ENCODE measurements at places on chromosomes 4 and X.

DNA sequence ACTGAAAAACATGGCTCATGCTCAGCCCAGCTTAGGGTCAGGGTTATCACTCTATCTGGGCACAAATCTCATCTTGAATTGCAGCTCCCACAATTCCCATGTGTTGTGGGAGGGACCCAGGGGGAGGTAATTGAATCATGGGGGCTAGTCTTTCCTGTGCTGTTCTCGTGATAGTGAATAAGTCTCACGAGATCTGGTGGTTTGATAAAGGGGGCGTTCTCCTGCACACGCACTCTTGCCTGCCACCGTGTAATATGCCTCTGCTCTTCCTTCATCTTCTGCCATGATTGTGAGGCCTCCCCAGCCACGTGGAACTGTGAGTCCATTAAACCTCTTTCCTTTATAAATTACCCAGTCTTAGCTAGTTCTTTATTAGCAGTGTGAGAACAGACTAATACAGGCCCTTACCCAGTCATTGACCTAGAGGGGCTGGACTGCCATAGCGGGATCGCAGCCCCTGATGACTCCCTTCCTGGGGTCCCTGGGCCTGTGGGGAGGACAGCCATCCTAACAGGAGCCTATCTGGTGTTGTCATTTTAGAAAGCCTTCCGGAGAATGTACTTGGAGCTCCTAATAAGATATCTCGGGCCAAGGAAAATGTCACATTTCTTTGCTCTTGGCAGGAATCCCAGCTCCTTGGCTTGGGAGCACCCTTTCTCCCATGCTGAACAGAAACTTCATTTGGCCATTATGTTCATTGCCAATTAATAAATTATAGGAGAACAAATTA lies 112.6 kb downstream of the PHKA2 start:
- DNase-seq, result no peak

DNA sequence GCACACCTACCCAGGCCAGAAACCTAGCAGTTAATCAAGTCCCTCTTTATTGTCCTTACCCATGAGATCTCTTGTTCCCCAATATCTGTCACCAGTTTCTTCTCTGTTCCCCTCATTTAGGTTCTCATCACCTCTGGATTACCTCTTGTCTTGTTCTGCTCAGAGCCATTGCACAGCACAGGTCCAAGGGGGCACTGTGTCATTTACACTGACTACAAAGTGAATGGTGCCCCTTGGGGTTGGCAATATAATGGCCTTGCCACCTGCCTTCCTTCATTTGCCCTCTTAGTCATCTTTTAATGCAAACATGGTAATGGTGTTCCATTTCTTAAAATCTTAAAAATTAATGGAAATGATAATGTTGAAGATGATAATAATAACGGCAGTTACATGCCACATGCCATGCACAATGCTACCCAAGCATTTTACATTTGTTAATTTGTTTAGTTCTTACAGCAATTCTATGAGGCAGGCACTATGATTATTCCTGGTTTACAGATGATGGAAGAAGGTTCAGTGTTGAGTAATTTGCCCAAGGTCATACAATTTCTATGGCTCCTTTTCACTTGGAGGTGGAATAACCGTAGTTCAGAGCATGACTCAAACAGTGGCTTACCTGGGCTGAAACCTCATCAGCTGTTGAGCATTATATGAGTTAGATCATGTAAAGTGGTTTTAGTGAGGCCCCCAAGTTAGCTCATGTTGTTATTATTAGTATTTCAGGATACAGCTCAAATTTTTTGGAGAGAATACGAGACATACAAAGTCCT lies 117.9 kb downstream of the RASL11B start:
- no peak for DNase-seq

DNA sequence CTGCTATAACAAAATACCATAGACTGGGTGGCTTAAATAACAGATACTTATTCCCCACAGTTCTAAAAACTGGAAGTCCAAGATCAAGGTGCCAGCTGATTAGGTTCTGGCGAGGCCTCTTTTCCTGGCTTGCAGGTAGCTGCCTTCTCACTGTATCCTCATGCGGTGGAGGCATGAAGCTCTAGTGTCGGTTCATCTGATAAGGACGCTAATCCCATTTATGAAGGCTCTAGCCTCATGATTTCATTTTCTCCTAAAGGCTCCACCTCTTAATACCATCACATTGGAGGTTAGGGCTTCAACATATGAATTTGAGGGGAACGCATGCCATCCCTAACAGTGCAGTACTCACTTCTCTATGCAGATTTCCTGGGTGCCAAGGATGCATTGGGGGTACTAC lies 57.9 kb upstream of the STIM2 start:
- DNase-seq, result no peak

DNA sequence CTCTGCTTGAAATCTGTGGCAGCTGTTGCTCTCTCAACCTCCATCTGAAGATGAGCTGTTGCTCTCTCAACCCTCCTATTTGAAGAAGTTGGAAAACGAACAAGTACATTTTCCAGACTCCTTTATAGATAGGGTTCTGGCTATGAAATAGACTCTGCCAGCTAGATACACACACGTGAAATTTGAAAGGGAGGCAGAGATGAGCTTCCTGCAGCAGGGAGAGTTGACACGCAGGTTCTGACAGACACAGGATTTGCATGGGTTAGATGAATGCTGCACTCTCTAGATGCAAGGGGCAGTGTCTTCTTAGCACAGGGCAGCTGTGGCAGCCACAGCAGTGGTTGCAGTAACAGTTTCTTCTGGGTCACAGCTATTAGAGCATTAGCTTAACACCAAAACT lies 8.0 kb upstream of the PYURF start:
- no peak for DNase-seq

- no peak for DNase-seq
Observed at GRCh38 chrX:93422693-93423092, 250.7 kb downstream of the NAP1L3 start.

DNA sequence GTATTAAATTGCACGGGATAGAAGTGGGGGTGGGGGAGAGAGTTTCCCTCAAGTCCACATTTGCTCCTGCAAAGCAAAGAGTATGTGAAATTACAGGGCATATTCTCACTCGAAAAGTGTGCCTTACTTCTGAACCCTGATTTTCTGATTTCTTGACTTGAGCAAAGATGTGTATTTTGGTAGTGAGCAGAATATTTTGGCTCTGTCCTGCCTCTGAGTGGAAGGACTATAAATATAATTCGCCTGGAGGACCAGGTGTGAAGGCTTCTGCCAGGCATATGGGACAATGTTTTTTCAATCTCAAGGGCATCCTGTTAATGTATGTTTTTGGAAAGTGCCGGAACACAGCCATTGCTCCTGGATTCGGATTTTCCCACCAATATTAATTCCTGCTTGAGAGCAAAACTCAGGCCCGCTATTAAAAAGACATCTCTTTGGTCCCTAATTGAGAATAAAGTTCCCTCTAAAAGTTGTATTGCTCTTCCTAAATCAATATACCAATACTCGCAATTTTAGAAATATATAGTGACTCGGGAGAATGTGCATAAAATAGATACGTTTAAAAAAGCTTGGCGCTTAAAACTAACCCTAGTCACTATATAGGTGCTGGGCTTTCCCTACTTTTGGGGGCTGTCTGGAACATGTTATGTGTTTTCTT lies 15.3 kb upstream of the PITX2 start:
- DNase-seq, result no peak

GRCh38 chrX:103556963-103557612 lies 28.2 kb upstream of the TCEAL4 start:
- DNase-seq, result no peak

- no peak for DNase-seq
Observed at GRCh38 chr4:125522588-125522987, 207.8 kb downstream of the FAT4 start.

GRCh38 chrX:10296576-10296975 lies 139.8 kb downstream of the CLCN4 start:
- DNase-seq, result no peak
